NCI-H774 (cell line): ENCODE measurements at places on chromosomes 3 and 15.

GRCh38 chr3:115638991-115639390, 15.7 kb downstream of the GAP43 start:
- no peak for DNase-seq

DNA sequence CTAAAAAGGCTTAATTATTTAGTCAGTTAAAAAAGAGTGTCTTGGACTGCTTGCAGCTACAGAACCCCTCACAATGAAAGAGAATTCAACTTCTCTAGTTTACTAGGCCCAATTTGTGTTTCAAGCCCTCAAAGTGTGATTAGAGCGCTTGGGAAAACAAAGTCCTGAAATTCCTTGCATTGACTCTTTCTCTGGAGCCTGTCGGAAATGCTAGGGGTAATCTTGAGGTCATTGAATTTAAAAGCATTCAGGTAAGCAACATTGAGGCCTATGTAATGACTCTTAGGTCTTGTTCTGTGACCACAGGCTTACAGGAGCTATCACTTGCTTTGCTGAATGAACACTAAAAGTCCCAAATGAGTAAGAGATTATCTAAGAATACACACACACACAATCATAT, 186.0 kb downstream of the NLGN1 start:
- DNase-seq: no peak

DNA sequence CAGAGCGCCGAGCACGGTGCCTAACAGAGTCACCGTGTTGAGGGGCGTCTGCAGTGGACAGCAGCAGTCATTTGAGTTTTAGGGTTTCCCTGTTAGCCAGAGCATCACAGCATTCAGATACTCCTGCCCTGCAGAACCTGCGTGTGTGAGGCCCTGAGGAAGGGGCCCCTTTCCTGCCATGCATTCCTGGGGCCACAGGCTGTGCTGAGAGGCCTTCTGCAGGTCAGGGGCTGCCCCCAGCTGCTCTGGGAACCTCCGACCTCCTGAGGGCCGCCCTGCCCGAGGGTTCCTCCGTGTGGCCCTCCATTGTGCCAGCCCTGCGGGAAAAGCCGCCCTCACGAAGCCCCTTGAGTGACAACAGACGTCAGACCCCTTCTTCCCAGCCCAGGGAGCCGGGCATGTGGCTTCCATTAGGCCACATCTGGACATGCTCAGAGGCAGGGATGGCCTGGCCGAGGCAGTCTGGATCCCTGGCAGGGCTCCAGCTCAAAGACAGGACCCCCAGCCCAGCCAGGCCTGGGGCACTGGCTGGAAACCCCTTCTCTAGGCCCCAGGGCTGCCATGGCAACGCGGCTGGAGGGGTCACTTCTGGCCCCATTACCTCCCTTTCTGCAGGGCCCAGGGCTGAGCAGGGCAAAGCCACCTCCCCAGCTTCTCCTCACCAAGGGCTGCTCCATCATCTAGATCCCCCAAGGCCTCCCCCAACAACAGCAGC, 25.3 kb downstream of the FBLN2 start:
- DNase-seq: no peak

DNA sequence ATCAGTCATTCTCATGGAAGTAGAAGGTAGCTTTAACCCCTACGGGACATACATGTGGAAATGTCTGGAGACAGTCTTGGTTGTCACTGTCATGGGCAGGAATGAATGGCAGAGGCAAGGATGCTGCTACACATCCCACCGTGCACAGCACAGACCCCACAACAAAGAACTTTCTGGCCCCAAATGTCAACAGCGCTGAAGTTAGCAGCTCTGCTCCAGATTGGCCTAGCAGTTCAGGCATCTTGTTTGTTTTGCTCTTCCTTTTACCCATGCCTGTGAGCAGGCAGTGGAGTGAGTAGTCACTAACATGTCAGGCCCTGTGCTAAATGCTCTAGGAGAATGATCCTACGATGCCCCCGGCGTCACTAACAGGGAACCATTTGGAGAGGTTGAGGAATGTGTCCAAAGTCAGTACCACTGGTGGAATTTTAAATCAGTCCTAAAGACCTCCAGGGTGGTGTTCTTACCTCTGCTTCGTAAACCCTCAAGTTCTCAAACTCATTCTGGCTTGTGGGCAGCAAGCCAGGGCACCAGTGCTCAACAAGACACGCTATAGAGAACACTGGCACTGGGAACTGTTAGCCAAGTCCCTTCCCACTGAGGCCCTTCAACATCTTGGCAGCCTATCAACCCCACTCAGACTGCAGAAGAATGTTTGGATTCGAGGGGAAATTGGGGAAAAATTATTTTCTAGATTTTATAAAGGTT, 142.2 kb downstream of the FOXP1 start:
- no peak for DNase-seq

GRCh38 chr3:73614419-73614818, 10.3 kb downstream of the PDZRN3 start:
- no peak for DNase-seq

DNA sequence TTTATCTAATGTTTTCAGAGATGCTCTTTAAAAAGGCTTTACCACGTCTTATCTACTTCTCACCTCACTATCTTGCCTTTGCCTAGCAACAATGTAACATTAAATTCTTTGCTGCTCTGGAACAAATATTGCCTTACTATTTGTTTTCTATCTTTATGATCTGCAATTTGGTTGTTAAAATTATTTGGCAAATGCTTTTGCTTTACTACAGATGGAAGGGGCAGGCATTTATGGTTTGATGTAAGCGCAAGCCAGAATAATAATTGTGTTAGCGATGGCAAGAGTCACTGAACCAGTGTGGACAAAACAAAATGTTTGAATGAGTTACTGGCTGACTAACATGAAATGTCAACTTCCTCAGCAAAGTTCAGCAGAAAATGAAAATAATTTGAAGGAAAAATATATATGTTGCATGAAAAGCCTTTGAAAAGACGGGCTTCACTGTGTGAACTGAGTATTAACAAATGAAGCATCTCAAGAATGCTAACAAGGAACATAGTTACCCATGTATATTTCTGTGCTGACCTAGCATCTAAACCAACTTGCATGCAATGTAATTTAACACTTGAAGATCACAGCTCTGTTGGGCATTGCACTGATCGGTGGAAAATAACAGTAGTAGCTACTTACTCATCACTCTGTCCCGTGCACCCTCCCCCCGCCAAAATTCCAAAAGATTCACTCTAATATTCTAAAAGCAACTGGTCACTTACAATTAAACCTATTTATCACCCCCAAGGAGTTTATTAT, 454.0 kb upstream of the ARHGEF26 start:
- DNase-seq: no peak

- DNase-seq: no peak
Measured at GRCh38 chr3:150256318-150256717, 151.8 kb upstream of the TSC22D2 start.

- no peak for DNase-seq
Measured at GRCh38 chr15:60372756-60373155, 25.0 kb downstream of the ANXA2 start.

DNA sequence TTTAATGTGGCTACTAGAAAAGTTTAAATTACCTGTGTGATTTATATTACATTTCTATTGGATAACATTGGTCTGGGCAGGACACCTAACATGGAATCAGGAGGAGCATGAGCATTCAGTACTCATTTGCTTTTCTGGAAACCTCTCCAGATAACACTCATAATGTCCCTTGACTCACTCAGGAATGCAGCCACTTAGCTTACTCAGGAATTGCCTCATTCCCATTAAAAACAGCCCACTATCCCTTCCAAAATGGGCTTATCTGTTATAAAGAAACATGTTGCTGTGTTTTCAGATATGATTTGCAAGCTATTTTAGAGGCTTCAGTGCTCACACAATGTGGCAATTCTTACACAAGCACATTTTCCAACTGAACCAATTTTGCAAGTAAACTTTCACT, 17.1 kb downstream of the GBE1 start:
- DNase-seq: no peak

DNA sequence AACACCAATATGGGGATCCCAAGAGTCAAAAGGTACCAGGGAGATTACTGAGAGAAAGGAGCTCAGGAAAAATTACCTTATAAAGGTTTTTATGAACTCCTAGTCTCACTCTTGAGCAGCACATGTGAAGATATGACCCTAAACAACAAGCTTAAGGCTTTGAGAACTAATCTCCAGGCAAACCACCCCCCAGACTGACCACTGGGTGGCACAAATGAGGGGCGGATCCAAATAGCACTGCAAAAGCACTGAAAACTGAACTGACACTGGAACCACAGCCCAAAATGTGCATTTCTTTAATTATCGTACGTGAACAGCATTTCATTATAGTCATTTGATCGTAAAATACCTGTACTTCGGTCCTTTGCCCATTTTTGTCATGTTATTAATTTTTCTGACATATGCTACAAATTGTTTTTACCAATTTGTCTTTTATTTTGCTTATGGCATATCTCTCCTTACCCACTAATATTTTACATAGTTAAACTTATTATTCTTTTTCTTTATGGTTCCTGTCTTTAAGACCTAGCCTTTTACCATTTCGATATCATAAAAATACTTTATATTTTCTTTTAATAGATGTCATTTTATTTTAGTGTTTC, 31.5 kb upstream of the TFDP2 start:
- no peak for DNase-seq

GRCh38 chr3:40104441-40104840, 205.1 kb upstream of the EIF1B start:
- no peak for DNase-seq

DNA sequence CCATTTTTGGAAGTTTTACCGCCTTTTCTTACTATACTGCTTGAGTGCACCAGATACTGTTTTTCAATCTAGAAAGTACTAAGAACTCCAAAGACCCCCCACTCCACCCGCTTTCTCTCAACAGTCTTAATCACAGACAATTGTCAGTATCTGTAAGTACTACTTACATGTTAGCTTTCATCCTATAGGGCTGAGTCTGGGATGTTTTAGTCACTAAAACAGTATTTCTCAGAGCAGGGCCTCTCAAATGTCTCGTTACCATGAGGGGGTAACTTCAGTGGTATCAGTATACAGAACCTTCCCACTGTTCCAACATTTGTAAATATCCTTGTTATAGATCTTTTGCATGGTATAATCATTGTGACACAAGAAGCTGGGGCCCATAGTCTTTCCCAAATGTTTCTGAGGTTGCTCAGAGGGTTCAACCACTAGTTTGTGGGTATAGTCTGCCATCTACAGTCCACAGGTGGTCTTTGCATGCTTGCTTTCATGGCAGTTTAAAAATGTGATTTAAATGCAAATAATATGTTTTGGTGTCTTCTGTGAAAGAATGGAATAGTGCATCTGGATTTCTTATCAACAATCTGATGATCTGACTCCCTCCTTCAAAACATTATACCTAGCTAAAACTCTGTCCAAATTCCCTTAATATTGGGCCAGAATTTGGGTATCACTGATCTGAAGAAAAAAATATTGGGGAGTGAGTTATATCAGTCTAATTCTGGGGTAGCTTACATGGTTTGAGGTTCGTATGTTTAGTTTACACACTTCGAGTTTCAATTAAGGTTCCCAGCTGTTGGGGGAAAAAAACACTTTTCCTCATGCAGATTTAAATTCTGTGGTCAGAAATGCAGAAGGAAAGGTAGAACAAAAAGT, 18.0 kb upstream of the DNAJC13 start:
- DNase-seq: peak; percentile 15

- DNase-seq: no peak
Measured at GRCh38 chr3:64651303-64651702, 36.5 kb downstream of the ADAMTS9 start.
